Activated CD8-positive, alpha-beta memory T cell treated with anti-CD3 and anti-CD28 coated beads, Interleukin-2, amount 50 U/mL, for 48 hours (primary cell): ENCODE measurements at places on chromosomes 1 and 21.

DNA sequence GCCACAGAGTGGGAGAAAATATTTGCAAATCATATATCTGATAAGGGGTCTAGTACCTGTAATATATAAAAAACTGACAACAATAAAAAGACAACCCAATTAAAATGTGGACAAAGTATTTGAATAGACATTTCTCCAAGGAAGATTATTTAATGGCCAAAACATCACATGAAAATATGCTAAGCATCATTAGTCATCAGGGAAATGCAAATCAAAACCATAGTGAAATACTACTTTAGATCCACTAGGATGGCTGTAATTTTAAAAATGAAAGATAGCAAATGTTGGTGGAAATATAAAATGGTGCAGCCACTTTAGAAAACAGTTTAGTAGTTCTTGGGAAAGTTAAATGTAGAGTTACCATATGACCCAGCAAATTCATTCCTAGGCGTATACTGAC, 118.7 kb upstream of the KIF26B start:
- no peak for DNase-seq

DNA sequence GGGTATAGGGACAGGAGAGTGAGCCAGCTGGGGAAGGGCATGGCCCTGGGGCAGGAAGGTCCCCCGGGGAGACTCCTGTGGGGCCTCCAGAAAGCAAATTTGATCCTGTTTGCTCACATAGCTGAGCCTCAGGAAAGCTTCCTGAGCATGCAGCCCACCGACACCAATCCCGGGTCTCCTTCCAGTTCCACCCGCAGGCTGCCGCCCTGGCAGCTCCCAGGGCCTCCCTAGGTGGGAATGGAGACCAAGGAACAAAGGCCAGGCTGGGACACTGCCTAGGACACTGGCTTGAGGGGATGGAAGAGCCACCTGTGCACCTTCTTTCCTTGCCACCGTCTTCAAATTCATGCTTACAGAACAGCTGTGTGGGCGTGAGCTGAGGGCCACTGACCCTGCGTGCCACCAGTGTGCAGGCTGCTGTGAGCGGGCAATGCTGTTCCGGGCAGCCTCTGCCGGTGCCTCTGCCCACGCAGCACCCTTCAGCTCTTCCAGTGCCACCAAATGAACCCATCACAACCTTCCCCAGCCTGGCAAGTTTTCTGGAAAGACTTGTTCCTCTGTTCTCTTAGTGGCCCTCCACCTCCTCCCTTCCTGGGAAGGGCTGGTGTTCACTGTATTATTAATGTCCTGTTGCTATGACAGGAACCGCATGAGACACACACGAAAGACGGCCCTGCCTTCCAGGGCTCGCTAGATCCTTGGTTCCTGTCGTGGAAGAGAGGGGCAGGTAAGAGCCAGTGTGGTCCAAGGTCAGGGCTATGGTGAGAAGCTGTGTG, 53.6 kb downstream of the ACBD3 start:
- peak; percentile 48 for DNase-seq

DNA sequence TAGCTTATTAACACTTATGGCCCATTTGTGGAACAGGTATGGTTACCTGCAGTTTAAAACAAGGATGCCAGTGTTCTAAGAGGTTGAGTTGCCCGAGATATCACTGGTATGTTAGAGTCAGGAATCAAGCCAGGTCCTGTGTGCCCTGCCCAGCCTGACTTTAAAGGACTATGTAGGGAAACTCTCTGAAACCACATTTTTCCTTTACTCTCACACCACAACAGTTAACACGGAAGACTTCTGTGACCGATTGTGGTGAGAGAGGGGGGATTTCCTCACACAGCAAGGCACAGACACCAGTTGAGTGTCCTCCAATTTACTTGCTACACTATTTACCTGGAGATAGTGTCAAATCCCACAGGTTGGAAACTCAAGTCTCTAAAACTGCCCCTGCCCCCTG, 47.8 kb downstream of the UCK2 start:
- no peak for DNase-seq

- no peak for DNase-seq
These were observed 96.0 kb upstream of the DUSP10 start for GRCh38 chr1:221837896-221838295.

GRCh38 chr21:16642353-16642752, 870.5 kb upstream of the CXADR start:
- DNase-seq, result no peak

DNA sequence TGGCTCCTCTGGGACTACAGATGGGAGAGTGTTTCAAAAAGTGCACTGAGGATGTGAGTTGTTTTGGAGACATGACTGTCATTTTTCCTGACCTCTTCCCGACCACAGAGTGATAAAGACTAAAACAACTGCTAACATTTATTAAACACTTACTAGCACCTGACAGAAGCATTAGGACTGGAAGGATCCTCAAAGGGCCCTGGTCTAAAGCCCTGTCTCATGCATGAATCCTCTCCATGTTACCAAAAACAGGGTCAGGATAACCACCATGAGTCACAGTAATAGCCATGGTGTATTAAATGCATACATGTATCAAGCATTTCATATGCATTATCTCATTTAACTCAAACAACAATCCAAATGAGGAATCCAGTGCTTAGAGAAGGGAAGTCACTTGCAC, 11.5 kb downstream of the CYB5RL start:
- DNase-seq, result no peak

DNA sequence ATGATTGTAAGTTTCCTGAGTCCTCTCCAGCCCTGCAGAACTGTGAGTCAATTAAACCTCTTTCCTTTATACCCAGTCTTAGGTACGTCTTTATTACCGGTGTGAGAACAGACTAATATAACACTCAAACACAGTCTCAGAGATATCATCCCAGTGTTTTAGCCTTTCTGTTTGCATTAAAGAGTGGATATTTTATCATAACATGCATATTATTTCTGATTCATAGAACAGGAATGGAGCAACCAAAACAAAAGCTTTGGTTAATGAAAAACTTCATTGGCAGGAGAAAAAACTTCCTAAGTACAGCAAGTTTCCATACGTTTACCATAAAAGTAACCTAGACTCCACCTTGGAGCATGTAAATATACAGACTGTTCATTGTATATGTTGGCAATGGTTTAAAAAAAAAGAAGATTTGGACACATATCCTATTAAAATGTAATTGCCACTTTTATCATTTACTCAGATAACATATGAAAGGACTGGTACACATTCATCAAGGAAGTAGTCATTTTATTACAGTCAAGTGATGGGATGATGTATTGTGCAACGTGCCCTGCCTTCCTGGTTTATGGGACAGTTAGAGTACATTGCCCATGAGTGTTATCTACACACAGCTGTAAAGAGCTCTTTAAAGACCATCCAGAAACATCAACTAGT, 144.8 kb downstream of the ETS2 start:
- DNase-seq, result no peak

- no peak for DNase-seq
These were observed 852.1 kb downstream of the PLA2G4A start for GRCh38 chr1:187680823-187681222.

- DNase-seq, result no peak
These were observed 16.9 kb downstream of the AGO1 start for GRCh38 chr1:35899941-35900340.

DNA sequence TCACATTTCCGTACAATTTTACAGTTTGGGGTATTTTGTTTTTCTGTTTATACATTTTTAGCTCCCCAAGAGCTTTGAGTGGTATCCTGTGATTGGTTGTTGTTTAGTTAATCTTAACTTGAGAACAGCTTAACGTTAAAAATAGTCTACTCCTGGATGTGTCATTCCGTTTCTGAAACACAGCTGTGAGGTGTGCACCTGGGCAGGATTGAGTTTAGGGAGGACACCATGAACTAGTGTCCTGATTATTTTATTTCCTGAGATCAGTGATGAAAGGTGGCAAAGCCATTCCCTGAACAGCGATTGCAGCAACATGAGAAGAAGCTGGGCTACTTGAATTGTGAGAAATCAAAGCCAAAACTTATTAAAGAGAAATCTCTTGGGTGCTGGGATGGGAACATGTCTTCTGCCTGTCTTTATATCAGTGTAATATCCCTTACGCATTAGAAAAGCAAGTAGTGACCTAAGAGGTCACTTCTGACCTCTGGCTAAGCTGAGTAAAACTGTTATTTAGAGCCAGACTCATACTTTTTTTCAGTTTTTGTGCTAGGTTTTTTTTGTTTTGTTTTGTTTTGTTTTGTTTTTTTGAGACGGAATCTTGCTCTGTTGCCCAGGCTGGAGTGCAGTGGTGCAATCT, 43.4 kb downstream of the ZBTB40 start:
- DNase-seq, result no peak

GRCh38 chr1:30688920-30689794, 34.2 kb downstream of the MATN1 start:
- no peak for DNase-seq

DNA sequence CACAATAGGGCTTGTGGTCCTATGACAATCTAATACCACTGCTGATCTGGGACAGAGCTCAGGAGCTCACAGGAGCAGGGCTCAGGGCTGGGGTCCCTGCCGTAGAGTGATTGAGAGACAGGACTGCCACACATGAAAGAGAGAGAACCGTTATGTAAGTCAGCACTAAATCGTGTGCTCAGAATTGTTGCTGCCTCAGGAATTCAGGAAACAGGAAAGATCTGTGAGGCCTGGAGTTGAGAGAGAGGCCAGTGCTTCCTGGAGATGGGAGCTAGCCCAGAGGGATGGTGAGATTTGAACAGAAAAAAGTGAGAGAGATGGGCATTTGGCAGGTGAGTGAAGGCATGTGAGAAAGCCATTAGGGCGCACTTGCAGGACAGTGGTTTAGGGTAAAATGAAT, 17.5 kb upstream of the ACBD6 start:
- no peak for DNase-seq

GRCh38 chr1:223549740-223550139, 115.8 kb downstream of the CAPN8 start:
- DNase-seq, result no peak

DNA sequence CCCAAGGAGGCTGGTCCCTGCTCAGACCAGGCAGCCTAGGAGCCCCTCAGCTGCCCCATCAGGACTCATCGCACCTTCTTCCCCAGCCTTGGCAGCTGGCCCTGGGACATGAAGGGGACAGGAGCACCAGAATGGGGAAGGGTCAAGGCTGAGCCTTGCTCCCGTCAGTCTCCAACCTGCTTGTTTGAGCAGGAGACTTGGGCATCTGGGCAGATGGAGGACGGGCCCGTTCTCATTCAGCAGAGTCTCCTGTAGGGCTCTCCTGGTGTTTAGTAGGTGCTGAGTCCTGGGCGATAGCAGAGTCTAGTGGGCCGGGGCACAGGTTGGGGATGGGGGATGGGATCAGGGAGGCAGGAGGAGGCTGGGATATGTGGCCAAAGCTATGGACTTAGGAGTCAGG, 47.4 kb upstream of the WNT4 start:
- no peak for DNase-seq

GRCh38 chr1:107786203-107786845, 178.7 kb downstream of the VAV3 start:
- DNase-seq, result no peak

DNA sequence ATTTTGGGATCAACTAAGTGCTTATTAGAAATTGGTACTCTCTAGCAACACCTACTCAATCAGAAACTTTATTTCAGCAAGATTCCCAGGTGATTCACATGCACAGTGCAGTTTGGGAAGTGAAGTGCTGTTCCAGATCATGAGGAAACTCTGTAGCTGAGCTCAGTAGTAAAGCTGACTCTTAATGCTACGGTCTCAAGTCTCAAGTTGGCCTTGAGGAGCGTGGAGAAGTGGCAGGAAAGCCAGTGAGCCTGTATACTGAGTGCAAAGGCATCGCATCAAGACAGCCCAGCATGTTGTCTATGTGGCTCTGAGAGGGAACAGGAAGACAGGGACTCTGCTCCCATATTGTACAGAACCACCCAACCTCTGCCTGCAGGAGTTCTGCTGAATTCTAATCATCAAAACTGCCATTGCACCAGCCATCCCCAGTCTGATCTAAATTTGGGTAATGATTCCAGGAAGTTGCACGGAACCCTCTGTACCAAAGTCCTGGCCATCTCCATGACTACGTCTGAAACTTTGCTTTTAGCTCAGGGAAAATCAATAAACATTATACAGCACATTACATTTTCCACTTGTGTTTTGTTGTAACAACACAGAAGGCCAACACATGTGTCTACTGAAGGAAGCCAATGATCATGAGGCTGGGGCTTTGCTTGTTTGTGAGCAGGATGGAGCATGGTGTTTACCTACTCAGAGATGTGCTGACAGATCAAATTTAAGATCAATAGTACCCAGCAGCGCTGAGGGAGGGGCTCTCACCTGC, 105.1 kb upstream of the TLR5 start:
- peak; percentile 41 for DNase-seq

- no peak for DNase-seq
These were observed 168.5 kb upstream of the RUNX1 start for GRCh38 chr21:35217504-35218060.

DNA sequence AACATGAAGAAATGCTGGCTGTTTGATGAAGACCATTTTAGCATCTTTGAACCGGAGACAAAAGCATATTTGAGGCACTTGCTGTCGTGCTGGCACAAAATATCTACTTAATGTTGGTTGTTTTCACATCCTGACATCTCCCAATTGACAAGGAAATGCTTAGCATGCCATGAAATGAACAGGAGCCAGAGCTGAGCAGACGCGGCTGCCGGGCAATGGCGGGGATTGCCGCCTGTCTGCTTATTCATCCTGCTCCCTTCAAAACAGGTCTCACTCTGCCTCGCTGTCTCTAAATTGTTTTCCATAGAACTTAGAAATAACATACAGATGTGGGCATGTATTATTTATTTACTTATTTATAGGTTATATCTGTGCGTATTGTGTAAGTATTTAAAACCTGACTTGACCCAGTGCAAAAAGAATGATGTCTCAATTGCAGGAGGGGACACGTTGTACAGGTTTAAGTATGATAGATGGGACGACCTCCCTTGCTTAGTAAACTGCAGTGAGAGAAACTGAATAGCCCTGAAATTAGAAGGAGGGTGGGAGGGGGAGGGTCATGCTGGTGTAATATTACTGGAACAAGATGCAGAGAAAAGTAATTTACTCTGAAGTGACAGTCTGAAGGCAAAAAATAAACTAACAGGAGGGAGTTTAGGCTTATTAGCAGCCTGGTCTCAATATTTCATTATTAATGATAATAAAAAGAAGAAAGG, 590.4 kb upstream of the PLXNA2 start:
- no peak for DNase-seq

- no peak for DNase-seq
These were observed 19.2 kb upstream of the COL24A1 start for GRCh38 chr1:86175756-86176155.

DNA sequence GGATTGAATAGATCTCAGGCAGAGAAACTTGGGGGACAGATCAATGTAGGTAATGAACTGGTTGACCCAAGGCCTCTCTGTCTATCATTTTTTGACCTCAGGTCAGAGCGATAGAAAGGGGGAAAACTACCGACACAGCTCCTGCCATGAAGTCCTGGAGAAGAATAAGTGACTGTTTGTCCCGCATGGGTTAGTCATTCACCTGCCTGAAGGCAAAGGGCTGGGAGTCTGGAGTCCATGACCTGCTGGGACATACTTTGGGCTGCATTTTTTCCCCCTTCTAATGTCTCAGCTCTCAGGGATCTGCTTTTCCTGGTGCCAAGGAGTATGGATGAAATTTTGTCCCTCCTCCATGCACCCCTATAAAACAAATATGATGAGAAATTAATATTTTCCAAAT, 1.6 kb upstream of the ROR1 start:
- no peak for DNase-seq

- no peak for DNase-seq
These were observed 57.1 kb downstream of the SLC27A3 start for GRCh38 chr1:153832293-153832692.
